ENCODE measurements at places on chromosomes 1 and 21.

GRCh38 chr1:54219688-54220003 is 19.7 kb downstream of the MRPL37 start:
- DNase-seq: no peak

DNA sequence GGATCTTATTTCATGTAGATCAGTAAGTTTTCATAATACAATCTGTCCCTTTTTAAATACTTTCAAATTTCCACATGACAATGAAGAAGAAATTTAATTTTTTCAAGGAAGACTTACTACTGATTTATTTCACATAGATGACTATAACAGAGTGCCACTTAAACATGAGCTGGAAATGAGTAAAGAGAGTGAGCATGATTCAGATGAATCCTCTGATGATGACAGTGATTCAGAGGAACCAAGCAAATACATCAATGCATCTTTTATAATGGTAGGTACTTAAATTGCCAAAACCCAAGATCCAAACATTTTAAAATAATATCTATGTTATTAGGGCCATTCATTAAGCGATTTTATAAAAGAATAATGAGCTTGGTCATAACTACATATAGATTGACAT is 110.4 kb downstream of the PTPRC start:
- DNase-seq: no peak

GRCh38 chr1:2597441-2598328 is 11.1 kb downstream of the PRXL2B start:
- no peak for DNase-seq

DNA sequence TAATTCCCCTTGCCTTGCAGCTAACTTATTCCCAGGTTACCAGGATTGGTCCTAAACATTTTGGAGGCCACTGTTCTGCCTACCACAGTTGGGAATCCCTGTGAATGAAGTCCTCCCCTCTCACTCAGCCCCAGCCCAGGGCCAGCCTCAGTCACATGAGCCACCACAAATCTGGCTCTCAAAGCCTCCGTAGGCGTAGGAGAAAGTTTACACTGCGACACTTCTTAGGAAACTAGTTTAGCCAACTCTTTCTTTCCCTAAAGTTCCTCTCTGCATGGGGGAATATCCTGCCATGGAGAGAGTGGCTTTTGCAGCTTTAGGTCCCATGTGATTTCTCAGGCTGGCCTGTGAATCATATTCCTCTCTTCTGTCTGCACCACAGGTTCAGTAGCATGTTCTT is 45.7 kb upstream of the ETV3 start:
- DNase-seq: no peak

GRCh38 chr1:160629286-160630210 is 17.3 kb downstream of the SLAMF1 start:
- DNase-seq: no peak

DNA sequence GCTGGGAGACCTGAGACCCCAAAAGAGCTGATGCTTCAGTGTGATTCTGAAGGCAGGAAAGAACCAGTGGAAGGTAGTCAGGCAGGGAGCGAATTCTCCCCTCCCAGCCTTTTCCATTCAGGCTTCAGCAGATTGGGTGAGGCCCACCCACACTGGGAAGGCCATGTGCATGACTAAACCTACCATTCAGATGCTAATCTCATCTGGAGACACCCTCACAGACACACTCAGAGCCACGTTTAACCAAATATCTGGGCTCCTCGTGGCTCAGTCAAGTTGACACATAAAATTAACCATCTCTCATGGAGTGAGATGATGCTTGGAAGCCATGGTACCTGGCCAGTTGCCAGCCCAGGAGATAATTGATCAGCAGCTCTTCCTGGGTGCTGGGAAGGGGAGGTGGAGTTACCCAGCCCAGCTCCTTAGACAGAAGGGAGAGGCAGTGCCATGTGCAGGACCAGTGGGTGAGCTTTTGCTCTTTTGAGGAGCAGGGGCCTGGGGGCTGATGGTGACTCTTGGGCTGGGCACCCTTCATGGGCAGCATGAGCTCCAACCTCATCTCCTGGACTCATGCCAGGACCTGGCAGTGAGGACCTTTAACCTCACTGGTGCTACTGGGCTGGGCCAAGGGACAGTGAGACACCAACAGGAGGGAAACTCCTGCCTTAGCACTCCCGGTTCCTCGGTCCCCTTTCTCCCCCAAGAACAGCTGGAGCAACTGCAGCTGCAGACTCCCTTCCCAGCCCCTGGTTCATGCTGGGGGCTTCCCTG is 89.0 kb upstream of the ACTL8 start:
- no peak for DNase-seq

DNA sequence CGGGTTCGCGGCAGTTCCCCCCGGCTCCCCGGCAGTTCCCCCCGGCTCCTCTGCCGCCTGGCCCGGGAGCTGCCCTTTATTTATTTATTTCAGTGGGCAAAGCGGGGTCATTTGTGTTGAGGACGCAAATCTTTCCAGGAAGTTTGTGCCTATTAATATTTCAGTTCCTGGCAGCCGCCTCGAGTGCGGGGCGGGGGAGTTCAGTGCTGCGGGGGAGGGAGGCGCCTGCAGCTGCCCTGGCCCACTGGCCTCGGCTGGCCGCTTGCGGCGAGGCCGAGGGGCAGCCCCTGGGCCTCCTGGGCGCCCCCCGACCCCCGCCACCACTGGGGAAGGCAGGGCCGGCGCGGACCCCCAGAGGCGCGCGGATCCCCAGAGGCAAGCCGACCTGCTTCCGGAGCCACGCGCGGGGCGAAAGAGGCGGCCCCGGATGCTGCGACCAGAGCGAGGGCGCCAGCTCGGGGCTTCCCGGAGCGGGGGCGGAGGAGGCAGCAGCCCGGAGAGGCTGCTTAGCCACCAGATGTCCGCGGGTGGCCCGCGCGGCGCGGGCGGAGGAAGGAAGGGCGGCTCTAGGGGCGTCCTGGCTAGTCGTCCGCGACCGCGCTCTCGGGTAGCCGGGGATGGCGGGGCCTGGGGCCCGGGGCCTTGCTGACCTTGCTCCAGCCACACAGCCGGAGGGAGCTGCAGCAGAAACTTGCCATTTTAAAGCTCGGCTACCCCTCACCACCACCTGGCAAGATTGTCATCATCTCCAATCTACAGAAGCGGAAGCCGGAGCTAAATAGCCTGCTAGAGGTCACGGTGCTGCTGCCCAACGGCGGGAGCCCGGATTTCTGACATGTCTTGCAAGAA is 48.0 kb downstream of the H3-3A start:
- DNase-seq: no peak
